ENCODE measurements at places on chromosomes 3 and 15.

DNA sequence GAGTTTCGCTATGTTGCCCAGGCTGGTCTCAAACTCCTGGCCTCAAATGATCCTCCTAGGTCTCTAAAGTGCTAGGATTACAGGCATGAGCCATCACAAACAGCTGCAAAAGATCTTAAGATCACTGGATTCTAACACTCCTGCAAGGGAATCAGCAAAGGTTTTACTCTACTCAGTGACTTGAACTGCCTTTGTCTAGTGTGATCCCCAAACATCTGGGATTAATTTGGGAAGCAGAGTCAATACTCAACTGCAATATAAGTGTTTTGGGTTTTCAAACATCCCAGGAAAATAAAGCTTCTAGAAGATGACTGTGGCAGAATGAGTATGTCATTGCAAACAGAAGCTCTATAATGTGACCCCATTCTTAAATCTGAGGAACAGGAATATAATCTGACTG is 7.2 kb downstream of the SPG21 start:
- no peak for DNase-seq

DNA sequence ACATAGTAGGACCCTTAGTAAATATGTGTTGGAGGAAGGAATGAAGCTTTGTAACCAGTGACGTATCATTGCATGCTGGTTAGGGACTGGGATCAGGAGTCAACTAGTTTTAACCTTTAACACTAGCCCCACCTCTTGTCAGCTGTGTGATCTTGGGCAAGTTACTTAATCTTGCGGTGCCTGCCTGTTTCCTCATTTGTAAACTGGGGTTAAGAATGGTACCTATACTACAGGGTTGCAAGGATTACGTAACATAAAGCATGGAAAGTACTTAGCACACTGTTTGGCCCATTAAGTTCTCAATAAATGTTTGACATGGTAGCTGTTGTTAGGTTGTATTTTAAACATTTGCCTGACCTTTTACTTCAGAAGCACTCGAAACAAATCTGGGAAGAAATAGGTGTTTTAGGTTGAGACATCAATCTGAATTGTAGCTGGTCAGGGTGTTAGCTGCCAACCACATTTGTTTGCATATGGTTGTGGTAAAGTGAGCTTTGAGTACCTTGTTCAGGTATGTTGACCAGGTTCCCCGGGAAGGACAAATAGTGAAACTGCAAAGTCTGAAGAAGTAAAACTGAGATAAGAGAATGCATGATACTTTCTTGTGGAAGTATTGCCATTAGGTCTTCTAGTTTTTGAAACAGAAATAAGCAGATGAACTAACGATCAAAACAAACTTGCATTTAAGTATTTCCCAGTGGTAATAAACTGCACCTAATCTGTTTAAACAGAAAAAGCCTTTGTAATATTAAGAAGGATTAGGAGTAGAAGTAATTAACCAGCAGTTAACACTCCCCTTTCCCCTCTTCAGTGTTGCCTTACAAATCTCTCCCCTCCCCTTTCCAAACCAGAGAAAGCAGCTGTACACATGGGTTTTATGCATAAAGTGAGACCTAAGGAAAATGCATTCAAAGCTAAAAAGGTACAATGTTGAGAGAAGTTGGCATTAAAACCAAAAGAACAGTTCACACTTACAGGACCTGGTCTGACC is 25.8 kb upstream of the SCAANT1 start:
- DNase-seq, result no peak

DNA sequence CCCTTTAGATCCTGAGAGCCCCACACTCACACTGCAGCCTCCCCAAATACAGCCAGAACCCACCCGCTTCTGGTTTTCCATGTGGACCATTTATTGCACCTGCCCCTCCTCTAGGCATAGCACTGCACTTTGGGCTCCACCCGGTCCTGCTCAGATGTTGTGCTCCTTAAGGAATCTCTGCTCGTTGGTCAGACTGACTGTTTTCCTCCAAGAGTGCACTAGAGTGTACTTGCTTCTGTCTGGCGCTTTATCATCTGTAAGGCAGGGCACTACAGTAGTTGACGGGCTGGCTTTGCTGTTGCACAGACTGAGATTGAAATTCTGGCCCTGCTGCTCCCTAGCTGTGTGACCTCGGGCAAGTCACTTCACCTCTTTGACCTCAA is 124.1 kb downstream of the CACNA1D start:
- DNase-seq, result no peak

DNA sequence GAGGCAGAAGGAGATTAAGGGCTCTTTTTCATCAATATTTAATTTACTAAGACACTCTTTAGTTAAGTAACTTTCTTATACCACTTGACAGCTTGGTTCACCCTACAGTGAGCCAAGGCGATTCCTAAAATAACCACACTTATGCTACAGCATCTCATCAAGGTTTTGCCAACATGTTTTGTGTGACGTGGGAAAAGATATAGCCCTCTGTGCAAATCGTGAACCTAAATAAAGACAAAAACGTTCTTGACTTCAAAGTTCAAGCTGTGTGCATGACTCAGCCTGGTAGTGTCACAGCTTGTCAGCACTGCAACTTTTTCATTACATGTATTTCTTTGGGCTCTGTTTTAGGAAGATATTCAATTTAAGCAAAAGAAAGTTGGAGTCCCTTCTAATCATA is 297.0 kb upstream of the EPHA3 start:
- DNase-seq, result no peak

GRCh38 chr3:185939721-185940120 is 1.9 kb upstream of the TRA2B start:
- DNase-seq, result no peak

- peak; percentile 19 for DNase-seq
Observed at GRCh38 chr3:71930056-71930991, 145.4 kb upstream of the PROK2 start.

DNA sequence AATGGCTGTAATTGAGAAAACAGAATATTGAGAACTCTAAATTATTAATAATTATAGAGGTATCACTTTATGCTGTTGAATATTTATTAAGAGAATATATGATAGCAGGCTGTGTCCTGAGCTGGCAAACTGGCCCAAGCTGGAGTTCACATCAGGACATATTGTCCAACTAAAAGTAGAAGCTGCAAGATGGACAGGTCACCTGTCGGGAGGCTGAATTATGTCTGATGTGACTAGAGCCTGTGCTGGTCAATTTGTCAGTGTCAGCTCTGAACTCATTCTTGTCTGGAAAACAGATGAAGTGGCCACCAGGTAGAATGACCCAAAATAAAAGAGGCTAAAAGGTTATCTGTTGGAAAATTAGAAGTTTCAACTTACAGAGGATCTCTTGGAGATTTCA is 392.2 kb downstream of the LRTM1 start:
- DNase-seq, result no peak

GRCh38 chr3:164537485-164537884 is 540.8 kb downstream of the SI start:
- no peak for DNase-seq

GRCh38 chr3:147130461-147130860 is 275.9 kb downstream of the ZIC4 start:
- no peak for DNase-seq

DNA sequence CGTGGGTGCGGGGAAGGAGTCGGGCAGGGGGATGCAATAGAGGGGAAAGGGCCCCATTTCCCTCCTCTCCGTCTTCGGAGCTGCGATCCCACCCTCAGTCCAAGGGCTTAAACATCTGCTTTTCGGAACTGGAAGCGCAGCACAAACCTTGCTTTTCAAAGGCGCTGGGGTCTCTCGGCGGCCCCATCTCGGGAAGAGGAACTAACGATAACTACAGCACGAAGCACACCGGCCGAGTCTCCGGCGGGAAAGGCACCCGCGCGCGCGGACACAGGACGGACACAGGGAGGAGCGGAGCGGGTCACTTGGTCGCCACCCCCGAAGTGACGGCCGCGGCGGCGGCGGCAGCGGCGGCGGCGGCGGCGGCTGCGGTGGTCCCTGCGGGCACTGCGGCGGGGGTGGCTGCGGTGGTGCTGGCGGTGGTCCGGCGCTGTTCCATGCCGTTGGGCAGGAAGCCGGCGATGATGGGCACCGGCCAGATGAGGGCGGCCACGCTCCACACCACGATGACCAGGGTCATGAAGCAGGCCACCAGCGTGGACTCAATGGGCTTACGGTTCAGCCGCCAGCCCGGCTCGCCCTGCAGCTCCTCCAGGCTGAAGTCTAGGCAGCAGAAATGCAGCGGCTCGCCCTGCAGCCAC is 1.1 kb downstream of the TMEM158 start:
- DNase-seq, result peak; percentile 51

DNA sequence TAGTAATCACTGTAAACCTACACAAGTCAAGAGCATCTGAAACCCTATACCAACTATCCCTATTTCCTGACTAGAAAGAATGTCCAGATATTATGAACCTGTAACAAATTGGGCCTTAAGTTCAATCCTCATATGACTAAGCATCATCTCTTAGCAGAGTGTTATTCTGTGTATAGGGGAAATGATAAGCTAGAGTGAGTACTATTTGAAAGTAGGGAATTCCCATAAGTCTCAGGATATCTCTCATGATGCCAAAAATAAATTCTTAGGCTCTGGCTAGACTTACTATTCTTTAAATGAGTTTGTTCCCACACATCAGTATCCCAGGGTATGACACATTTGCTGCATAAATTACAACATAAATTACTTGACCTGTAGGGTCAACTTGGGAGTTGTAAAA is 15.3 kb downstream of the MRPL47 start:
- DNase-seq, result no peak

GRCh38 chr3:37963635-37964034 is 27.0 kb upstream of the VILL start:
- no peak for DNase-seq

DNA sequence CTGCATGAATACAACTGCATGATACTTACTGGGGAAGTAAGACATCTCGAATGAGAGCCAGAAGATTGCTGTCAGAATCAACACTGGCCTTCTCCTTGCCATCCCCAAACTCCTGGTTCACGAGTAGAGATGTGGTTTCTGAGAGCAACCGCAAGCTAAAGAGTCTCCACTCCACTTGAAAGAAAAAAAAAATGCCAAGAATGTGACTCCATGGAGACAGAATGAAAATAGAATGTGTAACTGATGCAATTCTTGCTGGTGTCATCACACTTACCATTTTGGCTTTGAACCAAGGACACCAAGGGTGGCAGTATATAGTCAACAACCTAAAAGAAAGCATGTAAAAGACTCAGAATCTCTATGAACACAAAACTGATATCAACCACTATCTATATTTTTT is 280.4 kb downstream of the ULK4 start:
- no peak for DNase-seq

- peak; percentile 40 for DNase-seq
Observed at GRCh38 chr15:90903733-90904536, 833 bp downstream of the MAN2A2 start.

DNA sequence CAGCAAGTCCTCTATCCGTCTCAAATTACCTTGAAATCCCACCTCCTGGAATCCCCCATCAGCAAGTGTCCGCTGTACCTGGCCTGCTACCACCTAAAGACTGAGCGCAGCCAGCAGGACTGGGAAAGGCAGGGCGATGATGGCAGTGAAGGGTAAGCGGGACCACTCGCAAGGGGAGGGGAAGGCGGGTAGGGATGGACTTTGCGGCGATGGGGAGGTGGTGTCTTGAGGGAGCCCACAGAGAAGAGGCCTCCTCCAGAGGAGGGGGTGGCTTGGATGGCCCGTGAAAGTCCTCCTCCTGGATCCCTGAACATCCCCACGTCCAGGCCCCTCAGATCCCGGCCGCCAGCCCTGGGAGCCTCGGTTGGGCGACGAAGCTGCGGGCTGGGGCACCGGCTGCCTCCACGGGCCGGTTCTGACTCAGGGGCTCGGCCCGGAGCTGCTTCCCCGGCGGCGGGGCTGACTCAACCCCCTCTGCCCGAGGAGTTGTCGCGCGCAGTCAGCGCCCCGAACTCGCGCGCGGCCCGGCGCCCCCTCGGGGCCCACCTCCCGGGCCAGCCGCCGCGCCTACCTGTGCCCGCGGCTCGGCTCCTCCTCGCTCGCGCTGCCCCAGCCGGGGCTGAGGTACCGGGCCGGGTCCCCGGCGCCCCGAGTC is 512 bp downstream of the LARP6 start:
- DNase-seq, result peak; percentile 49

- DNase-seq, result no peak
Observed at GRCh38 chr15:59550530-59550929, 61.1 kb upstream of the GCNT3 start.

GRCh38 chr3:81406318-81406717 is 355.1 kb downstream of the GBE1 start:
- no peak for DNase-seq

DNA sequence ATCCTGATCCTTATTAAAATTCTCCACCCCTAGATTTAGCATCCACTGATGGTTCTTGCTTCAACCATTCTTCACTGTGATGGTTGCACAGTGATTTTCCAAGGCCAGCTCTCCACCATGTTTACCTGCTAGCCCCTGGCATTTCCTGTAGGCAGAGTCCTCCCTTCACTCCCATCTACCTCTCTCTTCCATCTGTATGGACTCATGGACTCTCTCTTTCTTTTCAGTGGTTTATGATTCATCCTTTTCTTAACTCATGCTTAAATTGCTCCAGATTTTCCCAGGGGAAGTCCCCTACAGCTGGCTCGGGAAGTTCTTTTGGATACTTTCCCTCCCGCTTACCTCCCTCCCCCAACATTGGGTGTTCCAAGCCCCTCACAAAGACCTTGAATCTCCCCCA is 18.7 kb downstream of the TGM4 start:
- no peak for DNase-seq

GRCh38 chr3:140007911-140008869 is 73.2 kb downstream of the CLSTN2 start:
- DNase-seq, result no peak

GRCh38 chr3:172454180-172454579 is 5.9 kb upstream of the GHSR start:
- no peak for DNase-seq

- no peak for DNase-seq
Observed at GRCh38 chr3:119627461-119627860, 29.8 kb downstream of the PLA1A start.

- DNase-seq, result no peak
Observed at GRCh38 chr3:119302697-119303551, 8.7 kb downstream of the ARHGAP31 start.

- DNase-seq, result peak; percentile 70
Observed at GRCh38 chr3:148955544-148956346, 35.6 kb upstream of the GYG1 start.

- no peak for DNase-seq
Observed at GRCh38 chr3:71492566-71492965, 91.0 kb downstream of the FOXP1 start.

DNA sequence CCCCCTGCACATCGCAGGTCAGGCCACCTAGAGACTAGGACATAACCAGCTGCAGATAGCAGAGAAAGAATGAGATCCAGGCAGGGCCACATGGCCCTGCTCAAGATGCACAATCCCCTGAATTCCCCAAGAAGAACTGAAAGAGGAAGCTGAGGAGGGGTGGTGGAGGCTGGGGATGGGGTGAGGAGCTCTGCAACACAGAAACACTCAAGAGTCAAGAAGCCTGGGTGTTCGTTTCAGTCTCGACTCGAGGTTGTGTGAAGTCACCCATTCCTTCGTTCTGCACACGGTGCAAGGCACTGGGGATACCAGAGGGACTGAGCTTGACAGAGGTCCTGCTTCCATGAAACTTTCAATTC is 62.0 kb downstream of the TLE3 start:
- no peak for DNase-seq
